Activated CD4-positive, alpha-beta T cell treated with anti-CD3 and anti-CD28 coated beads, Interleukin-2, amount 10 ng/mL, durations not matched to agents 24 days and 14 days (primary cell): ENCODE measurements at places on chromosomes 4 and X.

GRCh38 chrX:88072339-88073030, 554.9 kb downstream of the KLHL4 start:
- H3K36me3 ChIP-seq, result no peaks in the 10 kb centered on the region
- H3K27ac ChIP-seq, result no peak overlapping the region
- no peaks in the 10 kb centered on the region for H3K4me1 ChIP-seq
- no peak overlapping the region for H3K4me3 ChIP-seq
- no peak for DNase-seq

DNA sequence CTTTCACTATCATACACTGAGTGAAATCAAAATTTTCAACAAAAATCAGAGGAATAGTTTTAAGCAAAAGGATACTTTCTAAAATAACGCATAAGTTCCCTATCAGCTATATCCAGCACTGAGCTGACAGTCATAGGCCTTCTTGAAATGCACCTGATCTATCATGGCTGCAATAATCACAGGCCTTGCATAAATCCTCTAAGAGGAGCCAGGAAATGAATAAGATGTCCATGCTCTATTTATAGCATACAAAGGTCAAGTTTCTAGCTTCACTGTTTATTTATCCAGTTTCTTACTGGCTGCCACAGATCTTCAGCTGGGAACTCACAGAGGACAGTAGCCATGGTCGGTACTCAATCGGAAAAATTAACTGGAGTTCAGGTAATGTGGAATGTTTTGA, 235.9 kb upstream of the DMD start:
- H3K4me3 ChIP-seq, result no peak overlapping the region
- no peaks in the 10 kb centered on the region for H3K36me3 ChIP-seq
- H3K27ac ChIP-seq, result no peak overlapping the region
- H3K27me3 ChIP-seq, result no peaks in the 10 kb centered on the region

GRCh38 chr4:67101612-67102011, 443.7 kb downstream of the CENPC start:
- H3K27me3 ChIP-seq, result no peaks in the 10 kb centered on the region
- no peaks in the 10 kb centered on the region for H3K4me1 ChIP-seq
- H3K4me3 ChIP-seq, result no peak overlapping the region
- H3K27ac ChIP-seq, result no peak overlapping the region
- H3K36me3 ChIP-seq, result no peaks in the 10 kb centered on the region

DNA sequence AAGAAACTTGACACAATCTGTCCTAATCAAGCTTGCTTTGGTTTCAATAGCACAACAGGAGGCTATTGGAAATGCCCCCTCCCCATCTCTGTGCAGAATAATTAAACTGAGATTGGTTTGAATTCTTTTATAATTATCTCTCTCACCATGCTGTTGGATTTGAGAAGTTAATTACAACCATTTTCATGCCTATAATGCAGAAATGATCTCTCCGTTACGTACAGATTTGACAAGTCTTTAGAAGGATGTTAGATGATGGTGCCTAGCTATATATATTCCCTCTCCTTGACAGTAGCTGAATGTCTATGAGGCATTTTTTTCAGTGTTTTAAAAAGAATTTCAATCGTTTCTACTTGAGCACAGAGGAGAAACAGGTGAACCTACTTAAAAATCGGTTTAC, 488.4 kb upstream of the TECRL start:
- no peaks in the 10 kb centered on the region for H3K4me1 ChIP-seq
- no peak overlapping the region for H3K27ac ChIP-seq
- no peaks in the 10 kb centered on the region for H3K27me3 ChIP-seq
- DNase-seq, result no peak
- no peaks in the 10 kb centered on the region for H3K36me3 ChIP-seq
- H3K4me3 ChIP-seq, result no peak overlapping the region

- H3K4me1 ChIP-seq, result no peaks in the 10 kb centered on the region
- H3K27ac ChIP-seq, result no peak overlapping the region
- H3K36me3 ChIP-seq, result no peaks in the 10 kb centered on the region
These were observed 239.0 kb upstream of the HTR2C start for GRCh38 chrX:114344756-114345349.

DNA sequence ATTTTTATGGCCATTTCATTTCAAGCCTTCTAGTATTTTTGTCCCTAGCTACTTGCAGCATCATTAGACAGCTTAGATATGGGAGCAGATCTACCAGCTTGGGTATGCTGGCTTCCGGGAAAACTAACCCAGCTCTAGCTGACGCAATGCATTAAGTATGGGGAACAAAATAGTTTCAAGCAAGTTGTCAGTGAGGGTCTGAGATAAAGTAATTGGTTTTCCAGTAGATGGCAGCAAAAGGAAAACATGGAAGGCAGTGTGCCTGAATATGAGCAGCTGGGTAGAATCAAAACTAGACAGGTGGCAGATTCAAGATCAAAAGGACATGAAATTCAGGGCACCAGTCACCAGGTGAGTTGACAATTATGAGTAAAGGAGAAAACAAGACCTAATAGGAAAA, 340.9 kb upstream of the CTSO start:
- no peaks in the 10 kb centered on the region for H3K36me3 ChIP-seq
- no peaks in the 10 kb centered on the region for H3K27me3 ChIP-seq
- no peak for DNase-seq
- no peak overlapping the region for H3K27ac ChIP-seq
- no peaks in the 10 kb centered on the region for H3K4me1 ChIP-seq

DNA sequence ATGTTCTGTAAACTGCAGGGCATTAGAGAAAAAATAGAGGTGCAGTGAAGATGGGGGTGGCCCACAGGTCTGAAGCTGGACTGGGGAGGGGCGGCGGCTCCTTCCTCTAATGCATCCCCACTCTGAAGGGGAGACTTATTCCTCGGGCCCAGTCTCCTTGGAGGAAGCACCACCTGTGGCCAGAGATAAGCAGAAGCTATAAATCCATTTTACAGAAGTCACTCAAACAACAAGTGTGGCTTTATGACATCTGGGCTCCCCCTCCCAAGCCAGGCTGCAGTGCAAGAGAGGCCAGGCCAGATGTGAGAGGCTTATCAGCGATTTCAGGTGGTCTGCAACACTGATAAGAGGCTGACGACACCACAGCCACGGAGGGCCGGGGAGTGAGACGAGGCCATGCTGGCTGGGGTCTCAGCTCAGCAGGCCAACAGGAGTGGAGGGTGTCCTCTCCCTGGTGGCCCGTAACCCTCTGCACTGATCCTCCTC, 15.8 kb downstream of the CYTL1 start:
- H3K4me1 ChIP-seq, result no peaks in the 10 kb centered on the region
- H3K36me3 ChIP-seq, result no peaks in the 10 kb centered on the region
- H3K27ac ChIP-seq, result no peak overlapping the region
- DNase-seq, result no peak
- no peak overlapping the region for H3K4me3 ChIP-seq

- no peaks in the 10 kb centered on the region for H3K36me3 ChIP-seq
- H3K4me3 ChIP-seq, result no peak overlapping the region
- DNase-seq, result no peak
- H3K27me3 ChIP-seq, result no peaks in the 10 kb centered on the region
- no peak overlapping the region for H3K27ac ChIP-seq
These were observed 38.6 kb downstream of the PHOX2B start for GRCh38 chr4:41709844-41710481.

DNA sequence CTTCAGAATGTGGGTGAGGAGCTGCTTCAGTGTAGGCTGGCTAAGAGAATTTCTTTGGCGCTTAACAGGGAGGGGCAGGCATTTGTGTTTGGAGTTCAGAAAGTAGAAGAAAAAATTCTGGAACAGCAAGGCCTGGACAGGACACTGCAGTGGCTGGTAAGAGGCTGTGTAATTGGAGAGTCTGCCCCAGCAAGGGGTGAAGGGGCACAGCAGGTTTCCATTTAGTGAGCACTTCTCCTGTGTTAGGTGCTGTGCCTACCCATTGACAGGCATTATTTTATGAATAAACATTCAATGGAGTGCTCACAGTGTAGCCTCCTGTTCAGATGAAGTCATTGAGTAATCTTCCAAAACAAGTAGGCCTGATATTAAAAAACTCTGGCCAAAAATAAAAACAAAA, 10.7 kb upstream of the CPE start:
- H3K4me3 ChIP-seq, result no peak overlapping the region
- DNase-seq, result no peak
- no peaks in the 10 kb centered on the region for H3K4me1 ChIP-seq
- peaks cover 20% of the 10 kb centered on the region for H3K27me3 ChIP-seq
- H3K36me3 ChIP-seq, result no peaks in the 10 kb centered on the region

GRCh38 chr4:142242156-142242555, 603.9 kb downstream of the INPP4B start:
- H3K4me3 ChIP-seq, result no peak overlapping the region
- no peak overlapping the region for H3K27ac ChIP-seq
- no peaks in the 10 kb centered on the region for H3K27me3 ChIP-seq

DNA sequence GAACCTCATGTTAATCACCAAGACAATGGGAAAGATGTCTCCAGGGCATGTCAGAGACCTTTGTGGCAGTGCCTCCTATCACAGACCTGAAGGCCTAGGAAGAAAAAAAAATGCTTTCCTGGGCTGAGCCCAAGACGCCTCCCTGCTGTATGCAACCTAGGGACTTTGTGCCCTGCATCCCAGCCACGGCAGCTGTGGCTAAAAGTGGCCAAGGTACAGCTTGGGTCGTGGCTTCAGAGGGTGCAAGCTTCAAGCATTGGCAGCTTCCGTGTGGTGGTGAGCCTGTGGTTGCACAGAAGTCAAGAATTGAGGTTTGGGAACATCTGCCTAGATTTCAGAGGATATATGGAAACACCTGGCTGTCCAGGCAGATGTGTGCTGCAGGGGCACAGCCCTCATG, 40.5 kb downstream of the SPANXN3 start:
- no peaks in the 10 kb centered on the region for H3K4me1 ChIP-seq
- no peaks in the 10 kb centered on the region for H3K27me3 ChIP-seq
- DNase-seq, result no peak
- no peaks in the 10 kb centered on the region for H3K36me3 ChIP-seq
- H3K27ac ChIP-seq, result no peak overlapping the region
- H3K4me3 ChIP-seq, result no peak overlapping the region

GRCh38 chr4:156390599-156391324, 437.1 kb upstream of the CTSO start:
- no peak overlapping the region for H3K4me3 ChIP-seq
- no peak for DNase-seq
- no peaks in the 10 kb centered on the region for H3K4me1 ChIP-seq
- no peaks in the 10 kb centered on the region for H3K36me3 ChIP-seq
- H3K27ac ChIP-seq, result no peak overlapping the region

GRCh38 chrX:3215249-3215648, 131.2 kb downstream of the MXRA5 start:
- no peaks in the 10 kb centered on the region for H3K36me3 ChIP-seq
- H3K27ac ChIP-seq, result no peak overlapping the region
- H3K4me1 ChIP-seq, result no peaks in the 10 kb centered on the region
- H3K27me3 ChIP-seq, result no peaks in the 10 kb centered on the region

DNA sequence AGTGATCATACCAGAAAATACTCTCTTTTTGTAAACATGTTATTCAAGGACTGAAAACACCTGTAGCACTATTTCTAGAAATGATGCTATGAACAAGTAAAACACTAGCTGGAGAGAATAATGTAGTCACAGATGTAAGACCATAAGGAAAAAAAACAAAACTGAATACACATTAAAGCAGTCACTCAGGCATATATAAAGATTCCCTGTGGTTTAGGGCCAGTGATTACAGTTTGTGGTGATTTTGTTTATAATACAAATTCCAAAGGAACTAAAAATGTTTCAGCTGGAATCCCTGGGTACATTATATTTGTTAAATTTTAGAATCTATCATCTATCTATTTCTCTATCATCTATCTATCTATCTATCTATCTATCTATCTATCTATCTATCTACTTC, 777.8 kb upstream of the FRG1 start:
- H3K27ac ChIP-seq, result no peak overlapping the region
- no peaks in the 10 kb centered on the region for H3K27me3 ChIP-seq
- H3K4me1 ChIP-seq, result no peaks in the 10 kb centered on the region
- no peak overlapping the region for H3K4me3 ChIP-seq
